ENCODE measurements at places on chromosomes 16 and 17.

DNA sequence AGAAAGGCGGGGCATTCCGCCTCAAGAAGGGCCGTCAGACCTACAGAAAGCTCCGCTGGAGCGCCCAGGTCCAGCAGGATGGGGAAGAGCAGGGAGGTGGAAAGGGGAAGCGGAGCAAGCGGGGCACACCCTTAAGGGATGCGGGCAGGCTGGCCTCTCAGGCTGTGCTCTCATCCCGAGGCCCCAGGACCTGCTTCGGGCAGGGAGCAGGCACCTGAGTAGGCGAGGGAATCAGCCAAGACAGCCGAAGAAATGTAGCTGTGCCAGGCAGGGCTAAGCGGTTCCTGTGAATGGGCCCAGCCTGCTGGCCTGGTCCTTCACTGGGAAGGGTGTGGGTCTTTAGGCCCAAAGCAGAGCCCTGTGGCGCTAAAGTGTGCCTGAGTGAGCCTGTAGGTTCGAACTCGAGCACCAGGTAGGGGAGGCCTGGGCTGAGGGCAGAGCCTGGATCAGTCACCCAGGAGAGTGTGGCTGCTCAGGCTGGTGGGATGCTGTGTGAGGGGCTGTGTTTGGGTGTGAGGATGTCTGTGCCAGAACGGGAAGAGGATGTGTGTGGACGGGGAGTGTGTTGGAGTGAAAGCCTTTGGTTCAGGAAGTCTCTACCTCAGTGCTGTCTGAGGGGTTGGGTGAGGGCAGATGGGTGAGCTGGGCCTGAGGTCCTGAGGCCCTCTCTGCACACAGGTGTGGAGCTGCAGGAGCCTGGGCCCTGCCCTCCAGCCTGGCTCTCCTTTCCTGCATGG, 3.3 kb downstream of the TBX4 start:
- DNase-seq: no peak

DNA sequence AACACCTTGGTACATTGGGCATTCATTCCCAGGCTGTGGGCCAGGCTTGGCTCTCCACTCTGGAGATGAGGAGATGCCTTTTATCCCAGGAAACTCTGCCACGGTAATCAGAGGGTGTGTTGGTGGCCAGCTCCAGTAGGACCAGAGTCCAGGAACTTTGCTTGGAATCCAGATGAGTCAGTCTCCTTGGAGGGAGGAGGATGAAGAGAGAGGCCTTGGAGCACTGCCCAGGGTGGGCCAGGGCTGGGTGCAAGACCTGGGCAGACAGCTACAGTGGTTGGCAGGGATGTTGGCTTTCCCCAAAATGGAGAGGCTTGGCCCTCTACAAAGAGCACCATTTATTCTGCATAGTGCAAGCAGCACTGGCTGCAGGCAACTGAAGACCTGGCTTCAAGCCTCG, 209.0 kb downstream of the RGS9 start:
- no peak for DNase-seq

DNA sequence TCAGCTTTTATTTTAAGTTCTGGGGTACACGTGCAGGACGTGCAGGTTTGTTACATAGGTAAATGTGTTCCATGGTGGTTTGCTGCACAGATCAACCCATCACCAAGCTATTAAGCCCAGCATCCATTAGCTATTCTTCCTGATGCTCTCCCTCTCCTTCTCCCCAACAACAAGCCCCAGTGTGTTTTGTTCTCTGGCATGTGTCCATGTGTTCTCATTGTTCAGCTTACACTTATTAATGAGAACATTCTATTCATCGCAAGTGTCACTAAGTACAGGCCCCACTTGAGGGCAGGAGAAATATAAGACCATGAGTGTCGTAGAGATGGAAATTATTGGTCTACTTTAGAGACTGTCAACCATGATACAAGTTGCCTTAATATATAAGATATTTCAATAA, 615.1 kb downstream of the CDH8 start:
- DNase-seq: no peak

DNA sequence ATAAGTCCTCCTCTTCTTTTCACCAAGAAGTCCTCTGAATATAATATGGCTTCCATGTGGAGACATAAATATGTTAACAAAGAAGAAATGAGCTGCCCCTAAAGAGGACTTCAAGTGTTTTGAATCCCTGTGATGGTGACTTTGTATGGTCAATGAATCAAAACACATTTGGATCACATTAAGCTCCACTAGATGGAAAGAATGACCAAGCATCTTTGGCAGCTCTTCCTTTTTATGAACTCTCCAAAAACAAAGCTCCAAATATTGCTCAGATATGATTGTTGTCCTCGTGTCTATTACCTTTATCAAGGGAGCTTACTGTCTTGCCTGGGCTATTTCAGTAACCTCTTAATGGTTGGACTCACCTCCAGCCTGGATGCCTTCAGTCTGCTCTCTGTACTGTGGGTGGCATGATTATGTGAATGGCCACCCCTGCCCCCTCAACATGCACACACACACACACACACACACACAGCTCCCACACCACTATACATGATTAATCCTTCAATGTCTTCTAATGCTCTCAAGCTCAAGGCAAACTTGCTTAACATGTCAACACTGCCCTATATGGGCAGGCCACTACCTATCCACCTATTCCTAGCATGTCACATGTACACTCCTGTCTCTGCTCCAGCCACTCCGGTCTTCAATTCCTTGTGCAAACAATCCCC, 346.6 kb upstream of the SALL1 start:
- DNase-seq: no peak

GRCh38 chr17:34306466-34306865, 12.8 kb upstream of the CCL8 start:
- no peak for DNase-seq

DNA sequence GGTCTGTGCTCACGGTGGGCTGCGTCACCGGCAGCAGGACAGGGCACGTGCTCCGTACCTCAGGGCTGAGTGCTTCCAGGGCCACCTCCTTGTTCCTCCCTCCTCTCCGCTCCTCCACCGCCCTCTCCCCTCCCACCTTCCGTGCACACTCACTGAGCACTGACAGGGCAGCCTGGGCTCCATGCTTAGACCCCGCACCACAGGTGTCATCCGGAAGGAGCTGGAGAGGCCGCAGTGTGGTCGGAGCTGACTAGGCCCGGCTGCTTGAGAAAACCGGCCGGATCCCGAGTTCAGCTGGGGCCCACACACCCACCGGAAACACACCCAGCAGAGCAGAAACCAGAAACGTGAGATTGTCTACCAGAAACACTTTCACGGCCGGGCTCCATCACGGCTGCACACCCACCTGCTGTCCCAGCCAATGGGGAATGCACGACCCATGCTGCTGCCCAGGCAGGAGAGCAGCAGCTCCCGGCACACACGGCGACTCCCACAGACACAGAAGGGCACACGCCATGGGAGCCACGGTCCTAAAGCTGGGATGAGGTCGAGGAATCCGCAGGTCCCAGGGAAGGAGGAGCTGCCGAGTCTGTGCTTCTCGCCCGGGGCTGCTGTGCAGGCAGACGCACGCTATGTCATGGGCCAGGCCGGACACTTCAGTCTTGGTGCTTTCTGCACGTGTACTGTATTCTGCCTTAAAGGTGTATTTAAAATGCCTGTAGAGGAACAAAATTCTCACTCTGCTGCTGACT, 55.0 kb upstream of the ZNF469 start:
- no peak for DNase-seq

DNA sequence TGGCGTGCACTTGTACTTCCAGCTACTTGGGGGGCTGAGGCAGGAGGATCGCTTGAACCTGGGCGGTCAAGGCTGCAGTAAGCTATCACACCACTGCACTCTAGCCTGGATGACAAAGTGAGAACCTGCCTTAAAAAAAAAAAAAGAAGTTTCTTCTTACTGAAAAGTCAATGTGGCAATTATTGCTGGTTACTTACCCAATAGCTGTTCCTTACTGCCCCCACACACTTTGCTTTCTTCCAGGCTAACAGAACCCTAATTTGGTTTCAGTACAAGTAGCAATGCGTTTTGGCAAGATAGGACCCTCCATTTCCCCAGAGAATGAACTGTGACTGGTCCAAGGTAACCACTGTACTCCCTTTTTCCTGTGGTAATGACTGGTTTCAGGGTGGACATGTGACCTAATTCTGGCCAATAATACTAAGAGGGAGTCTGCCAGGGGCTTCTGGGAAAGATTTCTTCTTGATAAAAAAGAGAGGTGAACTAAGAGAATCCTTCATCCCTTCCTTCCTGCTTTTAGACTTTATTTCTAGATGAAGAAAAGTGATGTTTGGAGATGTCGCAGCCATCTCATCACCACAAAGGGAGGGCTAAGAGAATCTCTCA, 58.8 kb upstream of the MSI2 start:
- no peak for DNase-seq

DNA sequence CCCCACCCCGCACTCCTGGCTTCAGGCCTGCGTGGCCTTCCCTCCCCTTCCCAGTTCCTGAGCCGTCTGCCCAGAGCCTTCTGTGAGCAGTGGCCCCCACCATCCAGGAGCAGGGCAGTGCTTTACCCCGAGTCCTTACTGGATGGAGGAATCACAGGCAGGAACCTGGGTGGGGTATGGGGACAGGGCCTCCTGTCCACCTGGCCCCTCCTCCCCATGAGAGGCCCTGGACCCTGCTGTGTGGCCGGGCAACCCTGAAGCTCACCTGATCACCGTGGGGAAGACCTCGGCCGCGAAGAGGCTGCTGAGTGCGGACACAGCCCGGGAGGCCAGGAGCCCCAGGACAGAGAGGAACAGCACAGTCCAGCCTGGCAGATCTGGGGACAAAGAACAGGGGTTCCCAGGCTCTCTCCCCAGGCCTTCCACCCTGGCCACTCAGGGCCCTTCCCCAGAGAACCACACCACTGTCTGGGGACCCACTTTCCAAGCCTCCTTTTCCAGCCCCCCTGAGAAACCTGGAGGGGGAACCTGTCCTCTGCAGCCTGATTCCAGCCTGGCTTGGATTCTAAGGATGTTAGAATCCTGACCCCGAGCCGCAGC, 3.2 kb downstream of the SLC22A31 start:
- DNase-seq: no peak

DNA sequence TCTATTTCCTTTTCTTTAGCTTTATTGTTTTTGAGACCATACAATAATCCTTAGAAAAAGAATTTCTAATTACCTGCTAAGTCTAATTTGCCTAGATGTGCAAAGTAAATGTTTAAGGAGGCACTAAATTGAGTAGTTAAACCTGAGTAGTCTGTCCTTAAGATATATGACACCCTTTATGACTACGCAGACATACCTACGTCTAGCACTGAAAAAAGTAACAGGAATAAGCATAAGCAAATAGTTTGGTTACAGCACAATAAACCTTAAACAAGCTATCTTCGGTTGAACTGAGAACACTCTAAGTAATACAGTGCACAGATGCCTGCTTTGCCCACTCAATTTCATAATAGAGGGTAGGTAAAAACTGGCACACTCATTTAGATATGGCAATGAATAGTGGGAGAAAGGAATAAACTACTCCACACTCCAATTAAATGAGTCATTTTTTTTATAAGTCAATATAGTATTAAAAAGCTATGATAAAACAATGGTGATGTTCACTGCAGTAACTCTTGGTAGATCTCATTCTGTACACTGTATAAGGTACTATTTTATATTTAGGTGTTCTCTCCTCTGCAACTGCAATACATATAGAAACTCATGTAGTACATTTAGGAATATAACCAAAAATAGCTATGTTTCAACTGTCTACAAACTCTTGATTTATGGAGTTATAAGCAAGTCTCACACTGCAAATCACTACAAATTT, 19.7 kb upstream of the INTS2 start:
- no peak for DNase-seq

All from NCI-H1436 (cell line).